ENCODE measurements at places on chromosomes 11 and 22.

DNA sequence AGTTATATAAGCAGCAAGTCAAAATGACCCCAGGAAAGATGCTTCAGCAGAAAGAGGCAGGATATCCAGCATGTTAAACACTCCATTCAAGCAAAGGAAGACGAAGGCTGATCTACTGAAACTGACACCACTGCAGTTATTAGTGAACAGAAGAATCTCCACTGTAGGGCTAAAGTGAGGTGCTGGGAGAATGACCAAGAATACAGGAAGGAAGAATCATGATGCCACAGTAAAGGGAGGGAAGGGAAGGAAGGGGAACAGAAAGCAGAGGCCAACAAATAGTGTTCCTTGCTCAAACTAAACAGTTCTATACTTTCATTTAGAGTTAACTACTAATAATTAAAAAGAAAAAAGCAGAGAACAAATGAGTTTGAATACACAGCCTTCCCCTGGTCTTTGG lies 92.5 kb downstream of the SIK3 start:
- DNase-seq = no peak

DNA sequence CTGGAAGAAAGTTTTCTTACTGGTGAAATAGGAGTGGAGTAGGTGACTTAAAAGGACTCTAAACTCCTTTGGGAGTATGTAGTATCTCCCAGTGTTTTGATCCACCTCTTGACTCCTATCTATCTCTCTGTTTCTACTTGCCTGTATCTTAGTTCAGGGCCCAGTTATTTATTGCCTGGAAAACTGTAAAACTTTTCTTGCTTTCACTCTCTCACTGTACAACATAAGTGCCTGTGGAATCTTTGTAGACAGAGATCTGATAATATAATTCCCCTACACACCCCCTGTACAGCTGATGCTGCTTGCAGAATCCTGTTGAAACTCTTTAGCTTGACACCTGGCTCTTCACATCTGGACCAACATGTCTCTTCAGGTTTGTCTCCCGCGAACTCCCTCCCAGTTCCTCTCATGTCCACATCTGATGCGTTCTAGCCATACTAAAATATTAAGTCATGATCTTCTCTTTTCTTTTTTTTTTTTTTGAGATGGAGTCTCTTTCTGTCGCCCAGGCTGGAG lies 26.5 kb upstream of the SESN3 start:
- DNase-seq = no peak

GRCh38 chr11:46246521-46246920 lies 30.9 kb upstream of the CREB3L1 start:
- no peak for DNase-seq

- no peak for DNase-seq
These were observed 23.6 kb downstream of the RPS6KA4 start for GRCh38 chr11:64382586-64382985.

GRCh38 chr11:70183032-70183431 lies 20.1 kb upstream of the FADD start:
- DNase-seq = no peak

DNA sequence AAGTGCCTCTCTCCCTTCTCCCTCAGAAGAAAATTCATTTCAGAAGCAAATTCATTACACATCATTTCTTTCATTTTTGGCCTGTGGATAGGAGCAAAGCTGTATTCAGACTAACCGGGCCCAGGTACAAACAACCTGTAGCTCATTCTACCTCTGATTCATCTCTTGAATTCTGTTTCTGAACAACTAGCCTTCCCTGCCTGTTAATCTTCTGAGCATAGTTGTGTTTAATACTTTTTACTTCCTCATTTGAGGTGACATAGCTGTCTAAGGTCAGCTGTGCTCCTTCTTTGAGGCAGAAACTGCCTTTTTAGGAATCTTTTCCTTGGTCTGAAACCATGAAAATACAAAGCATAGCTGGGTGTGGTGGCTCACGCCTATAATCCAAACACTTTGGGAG lies 12.6 kb upstream of the IL18BP start:
- no peak for DNase-seq

- DNase-seq = no peak
These were observed 4.2 kb downstream of the FBLN1 start for GRCh38 chr22:45506816-45507360.

GRCh38 chr11:2778630-2779498 lies 79.1 kb upstream of the KCNQ1OT1 start:
- DNase-seq = no peak

GRCh38 chr11:127458561-127458960 lies 458.0 kb upstream of the KIRREL3 start:
- DNase-seq = no peak

- DNase-seq = no peak
These were observed 32.6 kb downstream of the RCOR2 start for GRCh38 chr11:63884196-63884932.

GRCh38 chr11:124829986-124830385 lies 29.8 kb upstream of the MSANTD2 start:
- DNase-seq = no peak

DNA sequence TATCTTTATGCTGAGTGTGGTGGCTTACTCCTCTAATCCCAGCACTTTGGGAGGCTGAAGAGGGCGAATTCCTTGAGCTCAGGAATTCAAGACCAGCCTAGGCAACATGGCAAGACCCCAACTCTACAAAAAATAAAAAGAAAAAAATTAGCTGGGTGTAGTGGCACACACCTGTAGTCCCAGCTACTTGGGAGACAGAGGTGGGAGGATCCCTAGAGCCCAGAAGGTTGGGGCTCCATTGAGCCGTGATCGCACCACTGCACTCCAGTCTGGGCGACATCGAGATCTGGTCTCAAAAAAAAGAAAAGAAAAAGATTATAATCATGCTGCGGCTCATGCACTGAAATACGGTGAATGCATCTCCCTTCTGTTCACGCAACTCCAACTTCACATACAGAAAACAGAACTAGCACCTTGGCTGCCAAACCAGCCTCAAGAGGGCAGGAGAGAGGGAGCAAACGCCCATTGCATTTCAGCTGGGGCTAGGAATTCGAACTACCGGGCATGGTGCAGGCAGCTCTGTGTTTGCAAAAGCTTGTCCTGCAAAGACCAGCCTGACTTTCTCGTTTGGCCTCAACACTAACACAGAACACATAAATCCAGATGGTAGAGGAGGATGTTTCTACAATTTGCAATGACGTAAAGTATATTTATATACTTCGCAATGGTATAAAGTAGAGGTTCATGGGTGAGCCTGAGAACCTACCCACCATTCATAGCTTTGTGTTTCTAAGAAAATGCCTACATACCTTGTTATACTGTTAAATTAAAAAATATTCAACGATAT lies 6.3 kb upstream of the SYNGR1 start:
- DNase-seq = no peak

DNA sequence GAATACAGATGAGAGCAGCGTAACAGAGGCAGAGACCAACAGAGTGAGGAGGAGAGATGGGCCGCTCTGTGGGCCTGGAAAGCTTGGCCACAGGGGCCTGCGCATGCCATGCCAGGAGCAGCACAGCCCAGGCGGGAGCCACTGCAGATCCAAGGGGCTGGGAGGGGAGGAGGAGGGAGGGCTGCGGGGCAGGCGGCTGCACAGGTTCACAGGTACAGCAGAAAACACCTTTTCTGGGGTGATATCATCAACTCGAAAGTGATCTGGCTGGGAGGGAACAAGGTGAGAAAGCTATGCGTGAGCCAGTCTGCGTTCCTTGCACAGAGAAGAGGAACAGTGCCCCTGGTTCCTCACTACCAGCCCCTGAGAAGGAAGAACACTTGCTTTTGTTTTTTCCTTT lies 14.8 kb downstream of the VPS37C start:
- DNase-seq = no peak

- DNase-seq = no peak
These were observed 35.3 kb upstream of the LRRC32 start for GRCh38 chr11:76705826-76706225.

- no peak for DNase-seq
These were observed 320.9 kb downstream of the SHANK2 start for GRCh38 chr11:70931430-70931829.

DNA sequence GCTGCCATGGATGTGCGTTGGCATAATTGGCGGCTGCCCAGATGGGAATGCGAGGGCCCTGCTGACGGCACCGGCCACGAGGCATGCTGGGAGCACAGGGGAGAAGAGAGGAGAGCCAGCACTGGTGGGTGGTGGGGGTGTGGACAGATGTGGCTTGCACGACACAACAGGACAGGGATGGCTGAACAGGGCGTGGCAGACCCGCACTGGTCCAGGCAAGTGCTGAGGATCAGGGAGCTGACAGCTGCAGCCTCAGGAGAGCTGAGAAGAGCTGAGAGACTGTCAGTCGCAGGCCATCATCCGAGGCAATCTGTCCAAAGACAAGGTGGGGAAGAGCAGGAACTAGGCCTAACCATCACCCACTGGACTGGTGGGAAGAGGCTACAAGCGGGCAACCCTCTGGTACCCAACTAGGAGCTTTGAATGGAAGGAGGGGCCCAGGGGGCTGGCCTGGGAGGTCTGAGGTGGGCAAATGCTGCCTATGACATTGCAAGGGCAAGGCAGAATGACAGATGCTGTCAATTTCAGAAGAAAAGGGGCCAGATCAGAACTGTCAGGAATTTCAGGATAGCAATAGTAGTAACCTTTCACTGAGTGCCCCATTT lies 2.4 kb downstream of the GNB1L start:
- no peak for DNase-seq

DNA sequence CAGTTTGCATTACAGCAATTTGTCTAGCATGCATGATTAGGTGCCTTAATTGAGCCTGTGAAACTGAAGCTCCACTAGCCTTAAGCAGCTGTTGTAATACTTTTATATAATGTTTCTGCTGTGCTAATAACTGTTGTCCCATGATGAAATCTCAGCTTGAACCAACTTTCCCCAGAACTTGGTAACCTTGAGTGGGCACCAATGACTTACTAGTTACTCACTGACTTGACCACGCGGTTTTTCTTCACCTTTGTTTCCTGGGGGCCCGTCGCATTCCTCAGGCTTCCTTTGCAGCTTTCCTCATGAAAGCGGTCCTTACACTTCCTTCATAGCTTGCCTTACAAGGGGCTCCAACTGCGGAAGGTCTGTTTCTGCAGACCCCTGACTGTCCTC lies 11.2 kb upstream of the GLYATL1 start:
- DNase-seq = no peak

DNA sequence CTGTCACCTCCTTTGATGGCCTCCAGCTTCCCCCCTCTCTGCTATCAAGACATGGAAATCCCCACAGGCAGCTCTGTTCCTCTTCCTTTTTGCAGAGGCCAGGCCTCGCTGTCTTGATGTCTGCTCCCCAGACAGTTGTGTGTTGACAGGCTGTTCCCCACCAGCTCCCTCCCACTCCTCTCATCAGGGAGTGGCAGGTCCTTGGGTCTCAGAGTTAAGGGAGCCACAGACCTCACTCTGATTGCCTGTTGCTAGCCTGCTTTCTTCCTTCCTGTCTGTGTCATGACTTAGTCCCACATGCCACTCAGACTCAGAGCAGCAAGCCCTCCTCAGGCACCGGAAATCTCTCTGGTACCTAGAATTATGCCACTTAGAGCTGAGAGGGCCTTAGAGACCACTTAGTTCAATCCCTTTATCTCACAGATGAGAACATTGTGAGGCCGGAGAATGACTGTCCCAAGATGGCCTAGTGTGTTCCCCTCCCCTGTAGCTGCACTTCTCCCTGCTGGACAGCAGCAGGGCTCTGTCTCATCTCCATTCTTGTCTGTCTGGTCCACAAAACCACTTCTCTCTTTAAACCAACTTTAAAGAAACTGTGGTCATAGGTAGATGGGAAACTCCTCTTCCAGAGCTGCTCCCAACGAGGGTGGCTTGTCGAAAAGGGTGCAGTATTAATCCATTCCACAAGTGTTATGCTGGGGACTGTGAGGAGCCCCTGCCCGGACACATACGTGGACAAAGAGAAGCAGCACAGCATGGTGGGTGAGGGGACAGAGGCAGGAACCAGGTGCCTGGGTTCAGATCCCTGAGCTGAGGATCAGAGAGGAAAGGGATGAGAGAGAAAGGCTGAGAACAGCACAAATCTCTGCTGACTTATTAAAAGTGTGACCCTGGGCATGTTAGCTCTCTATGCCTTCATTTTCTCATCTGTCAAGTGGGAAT lies 4.2 kb downstream of the AMPD3 start:
- DNase-seq = no peak

- DNase-seq = no peak
These were observed 596.0 kb upstream of the B3GAT1 start for GRCh38 chr11:135008001-135008405.

DNA sequence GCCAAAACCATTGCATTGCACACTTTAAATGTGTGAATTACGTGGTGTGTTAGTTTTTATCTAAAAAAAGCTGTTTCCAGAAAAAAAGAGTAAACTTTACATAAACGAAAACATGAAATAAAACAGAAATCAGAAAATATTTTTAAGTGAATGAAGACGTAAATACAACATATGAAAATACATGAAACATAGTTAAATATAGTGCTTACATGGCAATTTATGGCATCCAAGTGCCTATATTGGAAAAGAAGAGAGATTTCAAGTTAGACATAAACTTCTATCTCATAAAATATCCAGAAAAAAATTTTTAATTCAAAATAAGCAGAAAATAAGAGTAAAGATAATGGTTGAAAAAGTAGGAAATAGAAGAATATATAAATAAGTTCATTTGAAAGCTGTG lies 11.9 kb upstream of the OR8D2 start:
- DNase-seq = no peak

- no peak for DNase-seq
These were observed 94.8 kb upstream of the PHOX2A start for GRCh38 chr11:72338741-72339140.

- no peak for DNase-seq
These were observed 83.7 kb downstream of the RPL27A start for GRCh38 chr11:8766043-8766987.

GRCh38 chr11:6570691-6571427 lies 32.6 kb downstream of the RRP8 start:
- DNase-seq = no peak

GRCh38 chr11:85766721-85767161 lies 44.2 kb downstream of the SYTL2 start:
- DNase-seq = no peak

DNA sequence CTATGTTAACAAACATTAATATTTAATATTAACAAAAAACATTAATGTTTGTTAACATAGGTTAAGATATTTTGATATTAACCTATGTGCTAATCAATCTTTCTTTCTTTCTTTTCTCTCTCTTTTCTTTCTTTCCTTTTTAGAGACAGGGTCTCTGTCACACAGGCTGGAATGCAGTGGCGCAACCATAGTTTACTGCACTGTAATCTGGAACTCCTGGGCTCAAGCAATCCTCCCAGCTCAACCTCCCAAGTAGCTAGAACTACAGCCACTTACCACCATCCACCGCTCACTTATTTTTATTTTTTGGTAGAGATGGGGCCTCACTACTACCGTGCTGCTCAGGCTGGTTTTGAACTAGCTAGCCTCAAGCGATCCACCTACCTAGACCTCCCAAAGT lies 13.2 kb downstream of the SIK3 start:
- DNase-seq = no peak

DNA sequence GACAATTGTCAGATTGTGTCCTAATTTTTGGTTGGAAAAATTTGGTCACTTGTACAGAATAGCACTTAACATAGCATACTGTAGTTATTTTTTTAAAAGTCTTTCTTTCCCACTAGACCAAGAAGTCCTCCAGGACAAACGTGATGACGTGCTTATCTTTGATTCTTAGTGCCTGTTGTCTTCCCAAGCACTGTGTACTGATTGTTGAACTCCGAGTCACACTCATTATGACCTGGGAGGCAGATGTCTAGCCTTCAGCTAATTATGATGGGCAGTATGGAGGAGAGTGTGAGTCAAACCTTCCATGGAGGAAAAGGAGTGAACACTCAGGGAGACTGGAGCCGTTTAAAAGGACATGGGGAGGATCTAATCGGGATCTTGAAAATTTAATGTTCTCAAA lies 119.8 kb downstream of the SPON1 start:
- DNase-seq = no peak

Data from skeletal muscle cell (primary cell).